ENCODE measurements at places on chromosomes 1 and 21.

DNA sequence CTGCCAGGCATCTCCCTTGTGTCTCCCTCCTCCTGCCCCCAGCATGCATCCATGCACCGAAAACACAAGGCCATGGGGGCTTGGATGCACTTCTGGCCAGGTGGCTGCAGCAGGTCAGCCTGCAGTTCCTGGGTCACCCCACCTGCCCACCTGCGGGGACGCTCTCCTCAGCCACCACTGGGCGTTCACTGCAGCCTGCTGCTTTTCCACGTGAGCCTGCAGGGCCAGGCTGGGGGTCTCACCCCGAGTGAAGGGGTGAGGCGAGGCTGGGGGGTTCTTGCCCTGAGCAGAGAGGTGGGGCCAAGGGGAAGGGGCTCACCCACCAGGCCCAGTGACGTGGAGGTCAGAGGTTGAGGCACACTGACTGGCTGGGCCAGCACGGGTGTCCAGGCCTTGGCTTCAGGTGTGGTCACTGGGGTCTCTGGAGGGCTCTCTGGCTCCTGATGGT is 64.6 kb downstream of the WNT9A start:
- no peak for DNase-seq

GRCh38 chr1:16175610-16176553 is 20.0 kb upstream of the EPHA2 start:
- no peak for DNase-seq

GRCh38 chr1:71640116-71640515 is 559.3 kb upstream of the ZRANB2 start:
- DNase-seq: no peak

GRCh38 chr1:78075621-78076020 is 29.9 kb downstream of the GIPC2 start:
- DNase-seq: no peak

- DNase-seq: no peak
Measured at GRCh38 chr1:93365813-93366212, 20.1 kb downstream of the DR1 start.

DNA sequence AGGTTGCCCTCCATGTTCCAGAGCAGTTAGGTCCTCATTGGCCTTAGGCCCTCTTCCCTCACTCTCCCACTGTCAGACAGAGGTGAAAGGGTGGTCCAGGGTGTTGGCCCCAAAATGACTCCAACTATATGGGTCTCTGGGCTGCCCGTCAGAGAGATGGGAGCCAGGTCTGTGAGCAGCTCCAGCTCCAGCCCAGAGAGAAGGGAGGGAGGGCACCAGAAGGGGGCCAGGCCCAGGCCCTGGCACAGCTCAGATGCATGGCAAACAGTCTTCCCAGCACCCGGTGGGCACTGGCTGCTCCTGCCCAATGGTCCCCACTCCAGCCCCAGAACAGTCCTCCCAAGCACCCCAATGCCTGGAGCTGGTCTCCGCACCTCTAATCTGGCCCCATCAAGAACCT is 2.2 kb downstream of the BCAN start:
- no peak for DNase-seq

DNA sequence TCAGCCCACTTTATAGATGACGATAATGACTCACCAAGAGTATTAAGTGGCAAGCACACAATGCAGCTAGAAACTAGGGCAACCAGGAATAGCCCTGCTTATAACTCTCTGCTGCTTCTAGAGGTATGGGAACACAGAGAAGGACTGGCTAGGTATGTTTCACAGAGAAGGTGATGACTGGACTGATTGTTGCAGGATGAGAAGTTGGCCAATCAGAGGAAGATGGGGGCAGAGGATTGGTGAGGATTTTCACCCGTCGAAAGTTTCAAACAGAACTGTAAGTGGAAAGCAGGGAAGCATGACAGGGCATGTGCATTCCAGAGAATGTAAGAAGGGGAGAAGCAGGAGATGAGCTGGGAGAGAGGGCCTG is 222.4 kb upstream of the JUN start:
- DNase-seq: no peak

DNA sequence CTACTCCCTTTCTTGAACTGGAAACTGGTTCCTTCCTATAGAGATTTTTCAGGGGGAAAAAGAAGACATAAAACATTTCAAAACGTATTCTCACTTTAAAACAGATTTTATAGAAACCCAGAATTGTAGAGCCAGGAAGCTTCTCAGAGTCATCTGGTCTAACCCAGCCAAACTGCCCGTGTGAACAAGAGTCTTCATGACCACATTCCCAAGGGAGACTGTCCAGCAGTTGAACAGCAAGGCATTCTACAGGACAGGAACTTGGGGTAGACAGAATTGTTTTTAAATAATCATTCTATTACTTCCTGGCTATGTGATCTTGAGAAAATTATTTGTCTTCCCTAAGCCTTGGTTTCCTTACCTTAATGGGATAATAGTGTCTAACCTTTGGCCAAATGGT is 163.5 kb upstream of the IVNS1ABP start:
- no peak for DNase-seq

GRCh38 chr1:218292515-218292914 is 7.4 kb downstream of the RRP15 start:
- no peak for DNase-seq

- no peak for DNase-seq
Measured at GRCh38 chr1:210565306-210565705, 236.6 kb downstream of the HHAT start.

DNA sequence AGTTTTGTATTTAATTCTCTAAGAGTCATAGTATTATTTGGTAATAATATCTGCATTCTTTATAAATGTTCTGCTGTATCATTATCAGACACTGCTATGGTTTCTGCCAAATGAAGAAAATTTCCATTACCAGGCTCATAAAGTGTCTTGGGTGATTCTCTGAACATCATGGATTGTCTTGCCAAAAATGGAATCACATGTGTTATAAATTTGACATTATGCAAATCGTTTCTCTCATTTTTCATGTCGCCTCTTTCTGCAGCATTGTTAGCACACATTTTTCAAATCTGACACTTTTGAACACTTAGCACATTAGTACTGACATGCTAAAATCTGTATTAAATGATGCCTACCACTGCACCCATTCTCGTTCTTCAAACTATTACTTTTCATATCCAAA is 74.2 kb upstream of the NEK7 start:
- no peak for DNase-seq

DNA sequence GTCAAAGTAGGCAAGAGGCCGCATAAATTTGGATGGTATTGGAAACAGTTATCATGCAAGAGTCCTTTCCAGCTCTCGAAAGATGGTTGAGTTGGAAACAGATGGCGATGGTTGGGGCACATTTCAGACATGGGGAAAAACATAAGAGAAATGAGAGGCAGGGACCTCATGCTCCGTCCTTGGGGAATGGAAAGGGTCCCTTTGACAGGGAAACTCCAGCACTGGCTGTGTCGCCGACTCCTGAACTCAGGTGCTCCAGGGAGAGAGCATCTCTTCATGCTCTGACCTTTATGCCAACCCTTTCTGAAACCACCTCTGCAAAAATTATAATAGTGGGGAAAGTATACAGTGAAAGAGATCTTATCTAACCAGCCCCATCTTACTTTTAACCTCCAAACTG is 36.8 kb upstream of the COL6A2 start:
- DNase-seq: no peak

GRCh38 chr1:236864211-236864610 is 69.1 kb downstream of the MTR start:
- no peak for DNase-seq

DNA sequence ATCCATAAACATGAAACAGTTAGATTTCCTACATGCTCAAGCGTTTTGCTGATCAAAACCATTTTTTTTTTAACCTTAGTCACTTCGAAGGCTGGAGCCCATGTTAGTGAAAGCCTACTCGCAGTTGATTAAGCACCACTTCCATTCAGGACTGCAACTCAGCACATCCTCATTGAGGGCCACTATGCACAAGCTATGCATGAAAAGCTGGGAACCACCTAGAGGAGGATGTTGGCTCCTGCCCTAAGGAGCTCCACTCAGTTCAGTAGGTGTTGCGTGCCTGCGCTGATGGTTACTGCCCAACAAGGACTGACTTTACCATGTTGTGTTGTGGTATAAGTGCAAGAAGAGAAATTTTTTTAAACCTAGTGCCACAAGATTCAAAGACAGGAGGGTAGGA is 181.4 kb upstream of the L1TD1 start:
- no peak for DNase-seq

- no peak for DNase-seq
Measured at GRCh38 chr1:159431904-159432303, at the start of gene OR10J4. TSS of gene OR10J4 (plus strand) at chr1:159432204.

DNA sequence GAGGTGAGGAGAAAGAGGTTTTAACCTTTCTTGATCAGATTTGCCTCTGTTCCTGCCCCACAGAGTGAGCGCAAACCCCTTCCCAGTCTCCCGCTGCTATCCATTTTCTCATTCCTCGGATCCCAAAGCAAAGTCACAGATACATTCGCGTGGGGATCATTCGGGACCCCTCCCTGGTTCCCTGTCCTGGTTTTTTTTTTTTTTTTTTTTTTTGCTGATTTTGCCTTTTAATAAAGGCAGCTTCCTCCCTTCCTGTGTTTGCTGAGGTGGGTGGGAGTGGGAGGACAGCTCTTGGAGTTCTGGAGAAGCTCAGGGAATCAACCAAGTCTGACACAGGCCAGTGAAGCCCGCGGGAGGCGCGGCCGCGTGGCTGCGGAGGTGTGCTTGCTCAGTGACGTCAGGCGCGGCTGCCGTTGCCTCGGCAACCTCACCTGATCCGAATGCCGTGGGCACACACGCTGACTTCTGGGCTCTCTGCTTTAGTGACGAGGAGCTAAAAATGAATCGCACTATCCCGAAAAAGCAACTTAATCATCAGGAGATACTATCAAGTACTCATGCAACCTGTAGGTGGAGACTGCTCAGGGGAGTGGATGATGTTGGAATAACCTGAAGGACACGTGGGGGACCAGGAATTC is 106.4 kb downstream of the TBX19 start:
- peak; percentile 79 for DNase-seq

GRCh38 chr21:29671728-29672127 is 268.1 kb downstream of the GRIK1 start:
- DNase-seq: no peak

DNA sequence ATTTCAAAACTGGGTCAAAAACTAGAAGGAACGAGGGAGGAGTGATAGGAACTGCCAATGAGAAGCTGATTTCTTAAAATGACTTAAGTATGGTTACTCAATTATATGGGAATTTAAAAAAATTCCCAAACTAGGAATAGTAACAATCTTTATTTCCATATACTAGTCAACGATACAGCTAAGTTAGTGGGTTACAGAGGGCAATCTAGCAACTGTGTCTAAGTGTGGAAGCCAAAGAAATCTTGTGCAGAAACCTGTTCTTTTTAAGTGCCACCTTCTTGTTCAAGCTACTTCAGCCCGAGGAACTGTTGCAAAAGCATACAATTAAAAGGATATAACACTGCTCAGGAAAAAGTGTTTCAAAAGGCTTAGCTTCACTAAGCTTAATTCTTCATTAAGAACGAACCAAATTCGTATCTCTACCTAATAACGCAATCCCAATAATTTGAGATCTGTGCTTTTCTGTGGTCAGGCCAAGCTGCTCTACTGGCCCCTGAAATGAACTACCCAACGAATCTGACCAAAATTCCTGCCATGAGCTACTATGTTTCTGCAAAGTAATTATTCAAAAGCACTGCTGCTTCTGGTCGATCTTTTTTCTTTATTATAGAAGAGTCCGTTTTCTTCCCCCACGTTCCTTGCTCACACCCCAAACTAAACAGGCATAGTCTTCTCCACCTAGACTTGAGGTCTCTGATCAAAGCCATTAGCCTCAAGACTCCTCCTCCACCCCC is 1.8 kb downstream of the USP24 start:
- no peak for DNase-seq

DNA sequence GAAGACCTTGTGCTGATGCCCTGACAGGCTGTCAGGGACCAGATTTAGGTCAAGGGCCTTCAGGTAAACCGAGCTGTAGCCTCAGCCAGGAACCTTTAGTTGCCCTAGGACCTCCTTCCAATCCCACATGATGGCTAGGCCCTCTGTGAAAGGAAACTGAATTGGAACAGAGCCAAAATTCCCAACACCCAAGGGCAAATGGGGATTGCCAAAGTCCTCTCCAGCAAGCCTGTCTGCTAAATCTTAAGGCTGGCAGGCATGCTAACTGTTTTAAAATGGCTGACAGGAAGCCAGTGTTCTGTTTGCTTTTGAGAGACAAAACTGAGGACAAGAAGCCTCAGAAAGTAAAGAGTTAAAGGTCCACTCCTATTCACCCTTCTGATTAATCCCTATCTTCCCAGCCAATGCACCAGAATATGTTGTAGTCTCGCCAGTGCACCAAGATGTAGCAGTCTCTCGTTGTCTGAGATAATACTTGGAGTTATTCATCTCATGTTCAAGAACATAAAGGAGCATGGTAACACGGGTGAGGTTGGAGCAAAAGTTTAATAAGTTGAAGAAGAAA is 35.1 kb downstream of the MSTO1 start:
- DNase-seq: no peak

DNA sequence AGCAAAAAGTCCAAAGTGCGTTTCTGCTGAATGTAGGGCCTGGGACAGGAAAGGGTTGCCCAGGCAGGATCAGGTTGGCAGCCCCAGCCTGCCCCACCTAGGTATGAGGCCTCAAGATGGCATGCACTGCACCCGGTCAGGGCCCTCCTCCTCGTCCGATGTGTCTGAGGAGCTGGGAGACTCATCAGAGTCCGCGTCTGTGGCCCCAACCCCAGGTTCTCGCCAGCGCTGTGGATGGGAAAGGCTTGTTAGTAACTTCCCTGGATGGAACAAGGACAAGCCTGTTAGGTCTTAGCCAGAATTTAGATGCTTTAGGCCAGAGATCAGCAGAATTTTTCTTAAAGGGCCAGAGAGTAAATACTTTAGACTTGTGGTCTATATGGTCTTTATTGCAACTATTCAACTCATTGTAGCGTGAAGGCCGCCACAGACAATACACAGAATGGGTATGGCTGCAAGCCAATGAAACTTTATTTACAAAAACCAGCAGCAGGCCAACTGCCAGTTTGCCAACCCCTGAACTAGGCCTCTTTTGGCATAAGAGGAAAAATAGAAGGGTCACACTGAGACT is 12.4 kb downstream of the PEA15 start:
- no peak for DNase-seq

GRCh38 chr1:8352471-8352845 is 34.5 kb downstream of the SLC45A1 start:
- no peak for DNase-seq

- no peak for DNase-seq
Measured at GRCh38 chr1:16145662-16146278, 10.1 kb downstream of the EPHA2 start.

- DNase-seq: no peak
Measured at GRCh38 chr1:206447792-206448191, 22.5 kb upstream of the IKBKE start.

- no peak for DNase-seq
Measured at GRCh38 chr1:186790101-186790500, 38.6 kb upstream of the PLA2G4A start.

DNA sequence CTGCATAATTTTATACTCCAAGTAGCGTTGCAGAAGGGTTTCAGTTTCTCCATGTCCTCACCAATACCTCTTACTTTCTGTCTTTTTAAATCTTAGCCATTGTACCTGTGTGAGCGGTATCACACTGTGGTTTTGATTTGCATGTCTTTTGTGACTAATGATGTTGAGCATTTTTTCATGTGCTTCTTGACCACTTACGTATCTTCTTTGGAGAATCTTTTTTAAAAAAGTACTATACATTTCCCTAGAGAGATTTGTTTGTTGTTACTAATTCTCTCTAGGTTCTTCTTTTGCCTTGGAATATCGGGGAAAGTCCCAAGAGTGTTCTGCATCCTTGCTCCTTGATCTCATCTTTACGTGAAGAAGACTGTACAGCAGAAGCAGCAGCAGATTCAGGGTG is 81.8 kb upstream of the WARS2 start:
- no peak for DNase-seq
